ENCODE measurements at places on chromosomes 5 and 9.

- no peak for DNase-seq
These were observed 14.9 kb upstream of the CEL start for GRCh38 chr9:133046900-133047295.

GRCh38 chr5:131221888-131222287 lies 42.0 kb upstream of the CDC42SE2 start:
- DNase-seq: no peak

- no peak for DNase-seq
These were observed 339.4 kb downstream of the EFNA5 start for GRCh38 chr5:107331312-107331711.

GRCh38 chr5:126686451-126687126 lies 85.8 kb downstream of the PHAX start:
- no peak for DNase-seq

GRCh38 chr5:66702426-66702825 lies 106.2 kb downstream of the MAST4 start:
- no peak for DNase-seq

GRCh38 chr5:141485321-141486055 lies 658 bp downstream of the PCDHGC4 start:
- DNase-seq: no peak

- no peak for DNase-seq
These were observed 644.9 kb downstream of the CCDC171 start for GRCh38 chr9:16197578-16198370.

- DNase-seq: no peak
These were observed 186.2 kb downstream of the DENND1A start for GRCh38 chr9:123743737-123744136.

GRCh38 chr5:43037636-43038495 lies 2.3 kb downstream of the ANXA2R start:
- no peak for DNase-seq

GRCh38 chr5:67267512-67268216 lies 71.1 kb upstream of the CD180 start:
- DNase-seq: no peak

DNA sequence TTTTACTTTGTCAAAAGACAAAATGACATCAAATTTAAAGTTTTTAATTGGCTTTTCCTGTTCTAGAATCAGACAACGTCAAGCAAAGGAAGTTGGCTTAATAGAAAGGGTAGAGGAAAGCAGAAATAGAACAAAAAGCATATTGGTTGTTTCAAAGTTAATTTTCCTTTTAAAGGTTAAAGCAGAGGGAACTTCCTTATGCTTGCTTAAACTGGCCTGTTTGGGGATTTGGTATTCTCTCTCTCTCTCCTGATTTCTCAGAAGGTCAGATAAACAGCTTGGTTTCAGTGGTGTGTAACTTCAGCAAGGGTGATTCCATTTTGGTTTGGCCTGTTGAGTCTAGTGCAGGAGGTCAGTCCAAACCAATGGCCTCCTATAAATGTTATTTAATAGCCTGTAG lies 127.1 kb downstream of the SMARCA2 start:
- DNase-seq: no peak

GRCh38 chr9:35114840-35115628 lies 628 bp downstream of the ATOSB start:
- peak; percentile 79 for DNase-seq

DNA sequence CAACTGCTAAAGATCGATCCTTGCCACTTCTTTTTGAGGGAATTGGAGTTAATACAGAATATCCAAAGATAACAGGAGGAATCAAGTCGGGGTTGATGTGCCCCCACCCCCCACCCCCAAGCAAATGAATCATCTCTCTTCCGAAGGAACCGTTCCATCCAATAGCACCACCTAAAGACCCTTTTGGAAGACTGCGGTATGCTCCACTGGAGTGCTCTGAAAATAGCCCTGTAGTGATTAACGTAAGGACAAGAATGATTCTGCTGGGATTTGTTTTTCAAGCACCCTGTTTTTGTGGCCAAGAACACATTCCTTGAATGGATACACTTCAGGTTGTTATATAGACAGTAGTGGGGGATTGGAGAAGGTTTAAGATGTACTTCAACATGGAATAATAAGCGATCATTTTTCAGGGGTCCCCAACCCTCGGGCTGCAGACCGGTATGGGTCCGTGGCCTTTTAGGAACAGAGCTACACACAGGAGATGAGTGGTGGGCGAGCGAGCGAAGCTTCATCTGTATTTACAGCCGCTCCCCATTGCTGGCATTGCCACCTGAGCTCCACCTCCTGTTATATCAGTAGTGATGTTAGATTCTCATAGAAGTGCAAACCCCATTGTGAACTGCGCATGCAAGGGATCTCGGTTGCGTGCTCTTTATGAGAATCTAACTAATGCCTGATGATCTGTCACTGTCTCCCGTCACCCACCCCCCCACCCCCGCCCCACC lies 44.5 kb upstream of the TMEM252 start:
- DNase-seq: no peak

DNA sequence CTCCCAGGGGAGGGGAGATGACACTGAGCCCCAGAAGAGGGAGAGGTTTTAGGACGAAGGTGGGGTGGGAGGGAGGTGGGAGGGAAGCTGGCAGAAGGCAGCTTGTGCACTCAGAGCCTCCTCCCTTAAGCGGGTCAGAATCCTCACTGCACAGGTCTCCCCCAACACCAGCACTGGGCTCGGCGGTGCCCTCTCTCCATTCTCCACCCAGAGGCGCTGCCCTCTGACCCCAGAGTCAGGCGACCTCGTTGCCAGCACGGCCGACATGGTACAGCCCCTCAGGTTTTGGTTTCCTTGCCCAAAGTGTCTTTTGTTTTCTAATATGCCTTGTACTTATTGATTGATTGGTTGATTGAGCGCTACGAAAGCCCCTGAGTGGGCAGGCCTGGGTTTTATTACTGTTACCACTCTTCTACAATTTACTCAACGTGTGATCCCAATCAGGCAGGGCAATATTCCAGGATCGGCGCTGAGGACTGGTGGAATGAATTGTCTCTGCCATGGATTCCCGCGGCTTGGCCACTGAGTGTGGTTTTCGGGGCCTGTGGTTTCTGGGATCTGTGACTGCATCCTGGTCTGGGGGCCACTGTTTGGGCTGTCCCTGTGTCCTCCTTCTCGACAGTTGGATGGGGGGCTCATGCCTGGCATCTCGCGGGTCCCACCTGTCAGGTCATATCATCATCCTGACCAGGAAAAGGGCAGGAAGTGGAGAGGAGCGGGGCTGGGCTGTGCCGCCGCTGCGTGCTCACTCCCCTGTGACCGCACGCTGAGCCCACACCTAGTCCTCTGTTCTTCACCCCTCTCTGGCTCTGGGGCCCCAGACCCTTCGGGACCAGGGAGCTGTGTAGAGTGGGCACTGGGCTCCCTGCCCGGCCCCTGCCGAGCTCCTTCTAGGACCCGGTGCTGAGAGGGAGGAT lies 9.6 kb upstream of the FCN2 start:
- peak; percentile 44 for DNase-seq

DNA sequence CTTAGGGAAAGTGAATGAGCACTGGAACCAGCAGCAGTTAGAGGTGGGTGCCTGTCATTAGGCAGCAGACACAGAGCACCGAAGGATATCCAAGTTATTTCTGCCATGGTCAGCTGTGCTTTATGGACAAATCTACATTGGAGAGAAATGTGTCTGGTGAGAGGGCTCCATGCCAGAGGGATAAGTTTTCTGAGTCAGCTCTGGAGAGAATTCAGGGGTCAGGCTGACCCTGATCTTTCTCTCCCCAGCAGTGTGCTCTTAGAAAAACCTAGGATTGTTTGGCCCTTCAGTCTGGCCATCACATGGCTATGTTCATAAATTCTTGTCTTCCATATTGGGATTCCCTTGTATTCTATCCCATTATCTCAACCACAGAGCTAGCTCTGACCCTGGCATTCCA lies 8.9 kb upstream of the IL17B start:
- no peak for DNase-seq

DNA sequence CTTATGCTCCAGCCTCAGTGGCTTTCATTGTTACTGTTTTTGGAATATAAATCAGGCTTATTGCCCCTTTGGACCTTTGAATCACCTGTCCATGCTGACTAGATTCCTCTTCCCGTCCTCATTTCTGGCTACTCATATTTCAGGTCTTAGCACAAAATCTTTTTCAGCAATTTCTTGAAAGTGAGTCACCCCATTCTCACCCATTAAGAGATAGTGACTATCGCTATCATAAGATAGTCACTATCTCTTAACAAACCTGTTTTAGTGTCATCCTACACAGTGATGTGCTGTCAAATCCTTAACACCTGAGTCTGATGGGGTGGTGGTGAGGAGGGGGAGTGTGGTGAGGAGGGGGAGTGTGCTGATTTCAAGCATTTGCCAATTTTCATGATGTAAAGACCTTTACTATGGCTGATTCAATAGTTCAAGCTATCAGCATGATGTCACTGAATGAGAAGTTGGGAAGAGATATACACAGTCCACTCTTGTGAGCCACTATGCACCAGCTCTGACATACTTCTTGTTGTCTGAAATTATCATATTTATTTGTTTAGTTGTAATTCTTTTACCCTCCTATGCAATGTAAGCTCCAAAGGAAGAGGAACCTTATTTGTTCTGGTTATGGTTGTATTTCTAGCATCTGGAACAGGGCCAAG lies 95.3 kb downstream of the GRIA1 start:
- DNase-seq: no peak

DNA sequence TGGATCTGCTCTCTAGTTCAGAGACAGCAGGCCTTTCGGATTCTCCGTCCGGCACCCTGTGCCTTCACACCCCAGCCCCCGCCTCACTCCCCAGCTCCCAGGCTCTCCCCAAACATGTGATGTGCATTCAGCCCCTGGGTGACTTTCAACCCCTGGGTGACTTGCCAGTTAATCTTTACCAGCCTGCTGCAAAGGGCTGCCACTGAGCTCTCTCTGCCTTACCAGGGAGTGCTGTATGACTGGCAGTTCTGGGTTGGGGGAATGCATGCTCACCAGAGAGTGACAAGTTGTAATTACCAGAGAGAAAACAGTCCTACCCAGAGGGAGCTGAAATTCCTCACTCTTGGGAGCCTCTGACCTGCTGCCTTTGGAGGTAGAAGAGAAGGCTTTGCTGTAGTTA lies 4.9 kb upstream of the ADRA1B start:
- DNase-seq: peak; percentile 89

GRCh38 chr5:102749416-102750030 lies 5.6 kb upstream of the PAM start:
- DNase-seq: no peak

- no peak for DNase-seq
These were observed 18.3 kb upstream of the STOM start for GRCh38 chr9:121388140-121388905.

DNA sequence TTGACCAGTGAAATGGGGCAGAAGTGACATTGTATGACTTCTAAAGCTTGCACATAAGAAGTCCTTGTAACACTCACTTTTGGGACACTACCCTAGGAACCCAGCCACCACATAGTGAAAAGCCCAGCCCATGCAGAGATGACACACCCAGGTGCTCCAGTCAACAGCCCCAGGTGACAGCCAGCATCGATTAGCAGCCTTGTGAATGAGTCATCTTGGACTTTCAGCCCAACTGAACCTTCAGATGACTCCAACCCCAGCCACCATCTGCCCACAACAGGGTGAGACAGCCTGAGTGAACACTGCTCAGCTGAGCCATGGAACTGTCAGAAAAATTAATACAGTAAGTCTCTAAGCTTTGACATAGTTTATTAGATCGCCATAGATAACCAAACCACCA lies 458.6 kb downstream of the ZSWIM6 start:
- no peak for DNase-seq

DNA sequence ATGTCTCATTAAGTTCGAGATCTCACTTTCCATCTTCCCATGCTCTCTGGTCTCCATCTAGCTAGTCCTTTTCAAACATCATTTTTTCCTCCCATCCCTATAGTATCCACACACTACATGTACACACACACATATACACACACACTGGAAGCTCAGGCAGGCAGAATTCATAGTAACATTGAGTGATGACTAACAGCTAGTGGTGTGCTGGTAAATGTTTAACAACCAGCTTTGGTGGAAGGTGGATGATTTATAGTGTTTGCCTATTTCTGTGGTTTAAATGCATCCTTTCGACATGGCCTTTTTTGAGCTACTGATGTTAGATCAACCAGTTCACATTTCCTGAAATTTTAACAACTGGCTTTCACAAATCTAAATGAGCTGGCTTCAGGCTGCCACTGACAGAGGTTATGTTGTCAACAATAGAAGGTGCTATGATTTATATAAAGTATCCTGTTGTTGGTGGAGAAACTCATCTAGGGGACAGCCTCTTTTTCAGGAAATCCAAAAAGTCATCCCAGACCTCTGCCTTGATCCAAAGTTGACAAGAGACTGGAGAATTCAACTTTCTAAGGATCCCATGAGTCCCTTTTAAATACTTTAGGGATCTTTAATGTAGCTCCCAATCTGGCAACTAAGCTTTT lies 117.8 kb downstream of the CCDC192 start:
- no peak for DNase-seq

DNA sequence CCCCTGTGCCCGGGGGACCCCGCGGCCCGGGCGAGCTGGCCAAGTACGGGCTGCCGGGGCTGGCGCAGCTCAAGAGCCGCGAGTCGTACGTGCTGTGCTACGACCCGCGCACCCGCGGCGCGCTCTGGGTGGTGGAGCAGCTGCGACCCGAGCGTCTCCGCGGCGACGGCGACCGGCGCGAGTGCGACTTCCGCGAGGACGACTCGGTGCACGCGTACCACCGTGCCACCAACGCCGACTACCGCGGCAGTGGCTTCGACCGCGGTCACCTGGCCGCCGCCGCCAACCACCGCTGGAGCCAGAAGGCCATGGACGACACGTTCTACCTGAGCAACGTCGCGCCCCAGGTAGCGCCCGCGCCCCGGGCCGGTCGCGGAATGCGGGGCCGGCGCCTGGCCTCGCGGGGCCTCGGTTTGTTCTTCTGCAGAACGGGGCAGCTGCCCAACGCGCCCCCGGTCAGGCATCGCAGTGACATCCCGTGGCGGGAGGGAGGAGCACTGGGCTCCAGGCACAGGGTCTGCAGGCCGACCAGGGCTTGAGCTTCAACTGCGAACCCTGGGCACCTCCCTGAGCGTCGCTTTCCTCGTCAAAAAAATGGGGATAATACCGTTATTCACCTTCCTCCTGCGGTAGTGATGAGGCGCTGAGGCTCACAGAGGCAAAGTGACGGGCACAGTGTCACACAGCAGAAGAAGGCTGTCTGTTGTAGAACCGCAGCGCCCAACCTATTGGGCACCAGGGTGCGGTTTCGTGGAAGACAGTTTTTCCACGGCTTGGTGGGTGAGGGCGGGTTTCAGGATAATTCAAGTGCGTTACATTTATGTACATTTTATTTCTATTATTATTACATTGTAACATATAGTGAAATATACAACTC lies 777 bp downstream of the ENDOG start:
- peak; percentile 72 for DNase-seq

DNA sequence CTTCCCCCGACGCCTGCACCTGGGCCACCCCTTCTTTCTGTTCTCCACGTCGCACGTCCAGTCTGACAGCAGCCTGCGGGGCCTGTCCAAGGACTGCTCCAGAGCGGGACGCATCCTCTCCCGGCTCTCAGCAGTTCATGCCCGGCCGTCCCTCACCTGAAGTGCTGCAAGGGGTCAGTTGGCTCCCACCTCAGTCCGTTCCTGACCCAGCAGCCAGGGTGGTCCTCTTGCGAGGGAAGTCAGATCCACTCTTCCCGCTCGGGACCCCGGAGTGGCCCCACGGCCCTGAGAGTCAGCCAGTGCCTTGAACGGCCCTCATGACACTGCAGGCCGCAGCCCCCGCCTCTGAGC lies 249.7 kb upstream of the IRX4 start:
- DNase-seq: no peak

GRCh38 chr5:73381590-73382400 lies 66.8 kb downstream of the FOXD1 start:
- no peak for DNase-seq
